Stimulated activated CD4-positive, alpha-beta T cell treated with anti-CD3 and anti-CD28 coated beads, Interleukin-4, amount 100 ng/mL, for 24 hours (primary cell): ENCODE measurements at places on chromosomes 12 and 14.

DNA sequence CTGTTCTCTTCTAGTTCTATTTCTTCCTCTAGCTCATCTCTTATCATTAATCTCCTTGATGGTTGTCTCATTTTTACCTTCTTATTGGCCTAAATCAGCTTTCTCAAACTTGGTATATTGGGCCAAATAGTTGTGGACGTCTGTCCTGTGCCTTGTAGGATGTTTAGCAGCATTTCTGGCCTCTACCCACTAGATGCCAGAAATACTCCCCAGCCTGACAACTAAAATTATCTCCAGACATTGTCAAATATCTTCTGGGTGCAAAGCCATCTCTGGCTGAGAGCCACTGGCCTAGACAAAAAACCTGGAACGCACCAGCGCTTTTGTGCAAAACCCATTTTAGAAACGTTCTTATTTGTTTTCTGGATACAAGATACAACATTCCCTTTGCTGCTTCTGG lies 38.8 kb upstream of the LRRC10 start:
- no peak for DNase-seq

GRCh38 chr12:63808631-63809030 lies 28.9 kb downstream of the RXYLT1 start:
- DNase-seq: no peak

- DNase-seq: no peak
Observed at GRCh38 chr14:77541905-77542304, 43.3 kb upstream of the ISM2 start.

GRCh38 chr14:77638771-77639171 lies 22.3 kb upstream of the SPTLC2 start:
- no peak for DNase-seq

DNA sequence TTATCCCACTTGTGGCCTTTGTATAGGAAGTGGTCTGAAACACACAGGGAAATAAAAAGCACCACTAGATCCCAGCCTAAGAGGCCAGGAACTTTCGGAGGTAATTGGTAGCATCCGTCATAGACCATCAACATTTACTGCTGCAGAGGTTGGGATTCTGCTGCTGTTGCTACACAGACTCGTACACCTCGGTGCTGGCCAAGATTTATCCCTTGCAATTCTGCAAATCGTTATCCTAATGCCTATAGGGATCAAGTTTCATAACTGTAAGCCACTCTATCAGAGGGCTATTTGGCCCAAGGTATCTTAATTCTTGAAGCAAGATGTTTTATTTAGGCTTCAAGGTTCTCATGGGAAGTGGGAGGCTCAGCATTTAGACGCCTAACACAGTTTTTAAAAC lies 913.6 kb downstream of the GALC start:
- no peak for DNase-seq

GRCh38 chr14:24079491-24080141 lies 8.3 kb downstream of the CPNE6 start:
- DNase-seq: no peak

DNA sequence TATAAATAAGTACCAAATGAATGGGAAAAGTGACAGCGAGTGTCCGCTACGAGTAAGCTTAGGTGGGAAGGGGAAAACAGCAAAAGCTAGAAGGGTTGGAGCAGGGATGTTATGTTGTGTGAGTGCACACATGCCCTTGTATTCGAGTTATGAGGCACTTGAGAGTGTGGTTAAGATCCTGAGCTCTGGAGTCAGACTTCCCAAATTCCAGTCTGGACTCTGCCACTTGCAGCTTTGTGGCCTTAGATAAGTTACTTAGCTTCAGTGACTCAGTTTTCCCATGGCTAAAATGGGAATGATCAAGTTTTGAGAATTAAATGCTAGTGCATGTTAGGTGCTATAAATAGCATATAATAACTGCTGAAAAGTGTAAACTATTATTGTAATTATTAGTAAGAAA lies 44.9 kb downstream of the KTN1 start:
- DNase-seq: no peak

GRCh38 chr12:6981152-6982052 lies 10.7 kb downstream of the EMG1 start:
- DNase-seq: no peak

GRCh38 chr12:54007538-54008259 lies 1.1 kb upstream of the HOXC8 start:
- no peak for DNase-seq

DNA sequence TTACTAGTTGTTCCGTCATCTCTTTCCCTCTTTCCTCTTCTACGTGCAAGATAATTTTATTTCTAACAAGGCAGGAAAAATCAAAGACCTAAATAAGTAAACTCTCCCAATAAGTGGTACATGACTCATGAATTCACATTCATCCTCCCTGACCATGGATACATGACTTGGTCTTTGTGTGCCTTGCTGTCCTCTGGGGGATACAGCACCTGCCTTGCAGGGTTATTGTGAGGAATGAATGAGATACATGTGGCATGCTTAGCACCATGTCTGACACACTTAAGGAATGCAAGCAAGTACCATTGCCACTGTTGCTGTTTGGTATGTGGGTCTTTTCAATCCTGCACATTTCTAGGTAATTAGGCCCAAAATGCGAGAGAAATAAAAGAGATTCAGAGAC lies 208.4 kb downstream of the DPF3 start:
- DNase-seq: no peak

DNA sequence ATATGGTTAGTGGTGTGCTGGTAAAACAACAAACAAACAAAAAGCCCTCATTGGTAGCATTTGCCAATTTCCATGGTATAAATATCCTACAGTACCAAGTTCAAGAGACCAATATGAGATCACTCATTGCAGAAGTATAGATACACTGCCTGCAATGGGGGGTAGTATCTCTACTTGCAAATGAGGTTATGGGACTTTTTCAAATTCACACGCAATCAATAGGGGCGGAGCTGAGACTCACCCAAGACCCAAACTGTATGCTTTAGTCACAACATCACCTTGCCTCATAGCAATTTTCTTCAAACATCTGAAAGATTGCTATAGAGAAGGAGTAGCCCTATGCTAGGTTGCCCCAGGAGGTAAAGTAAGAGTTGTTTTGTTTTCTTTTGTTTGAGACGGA lies 93.7 kb downstream of the VCPKMT start:
- no peak for DNase-seq

DNA sequence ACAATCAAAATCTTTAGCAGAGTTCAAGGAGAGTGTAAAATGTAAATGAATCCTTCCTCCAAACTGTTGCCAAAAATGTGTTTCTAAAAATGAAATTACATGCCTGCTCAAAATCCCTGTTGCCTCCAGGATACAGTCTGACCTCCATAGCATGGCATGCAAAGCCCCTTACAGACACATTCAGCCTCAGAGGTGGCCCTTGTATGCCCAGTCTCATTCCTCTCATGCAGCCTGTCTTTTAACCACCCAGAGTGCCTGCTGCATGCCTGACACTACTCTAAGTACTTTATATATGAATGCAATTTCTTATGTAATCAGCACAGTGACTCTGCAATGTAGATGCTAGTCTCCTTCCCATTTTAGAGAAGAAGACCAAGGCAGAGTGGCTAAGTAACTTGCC lies 24.4 kb upstream of the PTPRQ start:
- no peak for DNase-seq

DNA sequence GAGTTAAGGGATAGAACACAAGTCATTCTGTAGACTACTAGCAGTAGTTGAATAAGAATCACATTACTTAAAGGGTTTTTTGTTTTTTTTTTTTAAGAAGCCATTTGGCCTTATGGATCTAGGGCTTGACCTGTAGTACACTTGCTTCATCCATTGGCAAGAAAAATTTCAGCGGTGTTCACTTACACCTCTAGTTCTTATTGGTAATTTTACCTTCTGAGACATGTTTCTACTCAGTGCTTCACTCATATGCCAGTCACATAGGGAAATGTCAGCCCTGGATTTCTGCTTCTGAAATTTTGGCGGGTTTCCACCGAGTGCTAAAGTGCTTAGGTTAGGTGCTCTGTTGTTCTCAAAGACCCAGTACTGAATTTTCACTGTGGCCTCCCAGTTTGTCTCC lies 72.9 kb downstream of the FRMD6 start:
- no peak for DNase-seq

GRCh38 chr14:56528927-56529326 lies 50.7 kb upstream of the TMEM260 start:
- DNase-seq: no peak

DNA sequence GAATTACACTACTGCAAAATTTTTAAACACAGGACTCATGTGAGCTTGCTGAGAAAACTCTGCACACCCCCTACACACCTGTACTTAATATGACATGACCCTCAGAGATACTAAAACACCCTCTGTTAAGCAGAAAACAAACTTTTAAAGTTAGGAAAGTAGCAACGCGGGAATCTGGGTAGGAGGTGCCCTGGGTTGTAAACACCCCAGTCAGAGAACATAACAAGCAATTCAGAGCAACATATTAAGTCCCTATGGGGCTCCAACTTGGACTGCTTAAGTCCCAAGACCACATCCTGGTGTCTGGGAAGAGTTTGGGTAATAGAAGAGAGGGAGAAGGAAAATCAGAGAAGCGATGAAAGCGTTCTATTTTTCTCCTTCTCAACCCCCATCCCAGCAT lies 1.2 kb downstream of the ATF7 start:
- DNase-seq: no peak

DNA sequence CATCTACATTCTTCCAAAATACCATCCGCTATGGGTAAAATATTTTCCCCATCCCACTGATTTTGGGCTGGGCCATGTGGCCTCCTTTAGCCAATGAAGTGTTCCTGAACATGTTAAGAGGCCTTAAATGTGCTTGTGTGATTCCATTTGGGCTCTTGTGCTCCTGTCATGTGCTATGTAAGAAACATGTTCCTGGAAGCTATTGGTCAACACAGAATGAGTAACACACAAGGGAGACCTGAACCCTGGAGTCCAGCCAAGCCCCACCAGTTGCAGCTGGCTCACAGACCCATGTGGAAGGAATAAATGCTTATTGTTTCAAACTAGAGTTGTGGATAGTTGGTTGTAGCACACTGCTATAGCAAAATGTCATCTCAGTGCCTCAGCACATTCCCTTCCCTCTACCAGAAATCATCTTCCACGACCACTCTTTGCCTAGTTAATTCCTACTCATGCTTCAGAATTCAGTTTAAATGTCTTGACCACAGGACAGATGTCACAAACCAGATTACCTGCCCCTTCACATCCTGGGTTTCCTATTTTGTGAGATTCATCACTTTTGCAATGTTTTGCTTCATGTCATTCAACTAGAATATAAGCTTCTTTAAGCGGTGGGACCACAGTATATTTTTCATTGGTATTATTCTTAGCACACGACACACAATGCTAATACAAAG lies 217.3 kb upstream of the EEA1 start:
- DNase-seq: no peak

DNA sequence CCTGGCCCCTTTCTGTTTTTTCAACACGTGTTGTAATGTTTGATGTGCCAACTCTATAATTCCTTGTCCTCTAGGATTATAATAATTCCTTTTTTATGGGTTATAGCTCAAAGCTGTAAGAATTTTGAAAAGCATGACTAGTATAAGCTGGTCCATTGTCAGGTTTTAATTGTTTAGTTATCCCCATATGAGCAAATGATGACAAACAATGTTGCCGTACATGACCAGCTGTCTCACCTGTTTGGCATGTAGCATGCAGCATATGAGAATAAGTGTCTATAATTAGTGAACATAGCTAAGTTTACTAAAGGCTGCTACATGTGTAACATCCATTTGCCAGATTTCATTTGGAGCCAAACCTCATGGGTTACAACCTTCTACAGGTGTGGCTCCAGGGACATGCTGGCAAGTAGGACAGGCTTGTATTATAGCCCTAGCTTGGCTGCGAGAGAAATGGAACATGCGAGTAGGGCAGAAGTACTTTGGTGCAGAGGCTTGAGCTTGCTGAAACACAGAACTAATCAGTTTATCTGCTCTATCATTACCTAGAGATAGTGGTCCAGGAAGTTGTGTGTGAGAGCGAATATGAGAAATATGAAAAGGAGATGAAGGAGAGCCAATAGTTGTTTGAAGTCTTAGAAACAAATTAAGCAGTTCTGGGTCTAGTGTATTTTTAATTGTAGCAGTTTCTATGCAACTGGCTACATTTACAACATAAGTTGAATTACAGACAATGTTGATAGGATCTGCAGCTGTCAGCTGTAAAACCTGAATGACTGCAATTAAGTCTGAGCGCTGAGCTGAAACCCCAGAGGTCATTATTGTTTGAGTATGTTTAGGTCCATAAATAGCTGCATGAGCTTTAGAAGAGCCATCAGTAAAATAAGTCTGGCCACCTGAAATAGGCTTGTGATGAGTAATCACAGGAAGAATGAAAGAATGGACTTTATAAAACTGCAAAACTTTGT lies 22.6 kb upstream of the MAPKAPK5 start:
- DNase-seq: no peak

- peak; percentile 70 for DNase-seq
Observed at GRCh38 chr14:96100161-96101064, 61.3 kb downstream of the C14orf132 start.

GRCh38 chr12:69886715-69887114 lies 61.7 kb downstream of the MYRFL start:
- DNase-seq: no peak

DNA sequence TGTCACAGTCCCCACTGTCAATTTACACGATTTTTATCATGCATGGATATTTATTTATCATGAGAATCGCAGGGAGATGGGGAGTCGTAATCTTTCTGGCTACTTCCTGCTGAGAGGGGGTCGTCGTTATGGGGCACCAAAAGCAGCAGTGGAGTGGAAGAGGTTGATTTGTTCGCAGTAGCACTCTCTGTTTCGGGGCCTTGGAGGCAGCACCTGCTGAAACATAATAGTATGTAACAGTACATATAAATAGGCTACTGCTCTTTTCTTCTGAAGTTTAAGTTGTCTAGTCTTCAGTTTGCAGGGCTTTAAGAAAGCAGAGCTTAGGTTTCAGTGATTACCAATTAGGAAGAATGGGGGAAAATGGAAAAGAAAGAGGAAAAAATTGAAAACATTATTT lies 3.8 kb downstream of the SOAT2 start:
- DNase-seq: no peak

DNA sequence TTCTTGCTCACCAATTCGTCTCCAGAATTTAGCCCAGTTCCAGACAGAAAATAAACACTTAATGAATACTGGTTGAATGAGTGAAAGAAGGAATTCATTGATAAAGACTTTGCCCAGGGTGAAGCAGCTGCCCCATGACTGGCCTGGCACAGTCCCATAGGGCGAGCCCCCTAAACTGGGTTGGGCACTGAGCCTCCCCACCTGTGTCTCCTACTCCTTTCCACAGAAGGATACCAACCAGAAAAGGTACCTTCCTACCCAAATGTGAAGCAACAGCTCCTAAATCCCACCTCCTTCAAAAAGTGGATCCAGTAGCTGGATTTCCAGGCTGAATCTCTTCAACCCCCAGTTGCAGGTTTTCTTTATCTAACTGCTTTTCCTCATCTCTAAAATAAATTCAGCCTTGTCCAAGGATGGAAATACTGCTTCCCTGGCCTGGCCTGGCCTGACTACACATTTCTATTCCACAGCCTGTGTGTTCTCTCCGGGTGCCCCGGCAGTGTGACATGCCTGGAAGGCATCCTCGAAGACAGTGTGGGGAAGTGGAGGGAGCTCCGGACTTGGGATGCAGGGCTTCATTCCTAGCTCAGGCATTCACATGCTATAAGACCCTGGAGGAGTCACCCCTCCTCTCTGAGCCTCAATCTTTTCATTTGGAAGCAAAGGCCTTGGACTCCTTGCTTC lies 7.6 kb downstream of the KRT3 start:
- DNase-seq: no peak

GRCh38 chr14:82642425-82642824 lies 1108.8 kb upstream of the SEL1L start:
- DNase-seq: no peak
